ENCODE measurements at places on chromosomes 3 and 15. TPM values are rescaled to one million over a fixed set of nuclear protein-coding genes. Genes with fewer than 3 reads are reported as not detected.
A peak's percentile ranks its signal among the peaks of the same experiment; 100 is the strongest.

- no peak for ATAC-seq
Measured at GRCh38 chr15:75864213-75865059, 21.2 kb downstream of the UBE2Q2 start.

The CASR gene
- total RNA-seq = not detected

DNA sequence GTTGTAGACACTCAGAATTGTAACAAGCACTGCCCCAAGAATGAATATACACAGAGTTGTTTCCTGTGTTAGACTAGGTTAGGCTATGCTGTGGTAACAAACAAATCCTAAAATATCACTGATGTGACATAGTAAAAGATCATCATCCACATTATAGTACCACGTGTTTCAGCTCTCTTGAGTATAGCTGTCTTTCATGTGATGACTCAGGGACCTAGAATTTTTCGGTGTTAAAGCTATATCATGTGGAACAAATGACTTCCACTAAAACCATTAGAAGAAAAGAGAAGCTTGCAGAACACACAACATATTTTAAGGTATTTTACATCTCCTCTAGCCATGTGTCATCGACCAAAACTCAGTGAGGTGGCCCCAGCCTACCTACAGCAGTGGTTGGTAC, 307.9 kb upstream of the RBMS3 start:
- no peak for ATAC-seq

DNA sequence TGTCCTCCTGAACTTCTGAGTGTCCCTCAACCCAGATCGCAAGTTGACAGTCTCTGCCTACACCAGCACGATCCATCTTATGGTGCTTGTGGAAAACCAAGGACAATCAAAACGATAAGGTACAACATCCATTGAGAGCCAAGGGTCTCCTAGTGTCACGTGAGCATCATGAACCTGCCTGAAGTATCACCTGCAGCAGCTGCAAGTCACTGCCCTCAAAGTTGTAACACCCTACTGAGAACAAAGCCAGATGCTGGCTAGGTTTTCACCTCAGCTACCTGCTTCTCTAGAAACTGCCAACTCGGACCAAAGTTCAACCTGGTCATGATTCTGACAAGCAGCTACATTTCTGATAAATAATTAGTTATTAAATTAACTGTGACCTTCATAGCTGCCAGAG, 17.5 kb downstream of the C2CD4B start:
- no peak for ATAC-seq

DNA sequence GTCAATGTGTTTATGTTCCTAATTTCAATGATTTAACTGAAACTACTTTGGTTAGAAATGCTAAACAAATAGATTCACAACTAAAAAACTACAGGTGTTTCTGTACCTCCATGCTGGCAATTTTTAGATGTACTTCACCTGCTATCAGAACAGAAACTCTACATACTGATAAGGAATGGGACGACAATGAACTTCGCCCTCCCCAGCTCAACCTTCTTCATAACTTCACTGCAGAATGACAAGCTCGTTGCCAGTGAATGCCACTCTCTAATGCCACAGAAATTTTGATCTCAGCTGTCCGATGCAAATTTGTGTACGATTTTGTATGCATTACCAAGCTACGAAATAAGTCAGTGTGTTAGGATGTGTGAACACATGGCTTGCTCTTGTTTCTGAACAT, 133.4 kb downstream of the FOXP1 start:
- ATAC-seq = no peak

DNA sequence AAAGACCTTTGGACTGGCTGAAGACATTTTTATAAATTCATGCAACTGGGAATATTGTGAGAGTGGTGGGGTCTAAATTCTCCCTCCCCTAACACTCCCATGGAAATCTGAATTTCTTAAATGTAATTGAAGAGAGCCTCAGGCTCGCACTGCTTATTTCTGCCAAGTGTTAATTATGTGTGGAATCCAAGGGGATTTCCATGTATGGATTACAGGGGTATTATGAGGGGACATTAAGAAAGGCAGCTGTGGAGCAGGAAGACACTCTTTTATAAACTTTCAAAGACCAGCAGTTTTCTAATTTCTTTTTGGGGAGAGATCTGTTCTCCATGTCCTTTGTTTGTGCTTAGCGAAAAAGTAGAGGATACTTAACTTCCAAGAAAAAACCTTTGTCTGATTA, 152.1 kb upstream of the TBL1XR1 start:
- no peak for ATAC-seq

The FAM43A gene
- 23.4 TPM for total RNA-seq

DNA sequence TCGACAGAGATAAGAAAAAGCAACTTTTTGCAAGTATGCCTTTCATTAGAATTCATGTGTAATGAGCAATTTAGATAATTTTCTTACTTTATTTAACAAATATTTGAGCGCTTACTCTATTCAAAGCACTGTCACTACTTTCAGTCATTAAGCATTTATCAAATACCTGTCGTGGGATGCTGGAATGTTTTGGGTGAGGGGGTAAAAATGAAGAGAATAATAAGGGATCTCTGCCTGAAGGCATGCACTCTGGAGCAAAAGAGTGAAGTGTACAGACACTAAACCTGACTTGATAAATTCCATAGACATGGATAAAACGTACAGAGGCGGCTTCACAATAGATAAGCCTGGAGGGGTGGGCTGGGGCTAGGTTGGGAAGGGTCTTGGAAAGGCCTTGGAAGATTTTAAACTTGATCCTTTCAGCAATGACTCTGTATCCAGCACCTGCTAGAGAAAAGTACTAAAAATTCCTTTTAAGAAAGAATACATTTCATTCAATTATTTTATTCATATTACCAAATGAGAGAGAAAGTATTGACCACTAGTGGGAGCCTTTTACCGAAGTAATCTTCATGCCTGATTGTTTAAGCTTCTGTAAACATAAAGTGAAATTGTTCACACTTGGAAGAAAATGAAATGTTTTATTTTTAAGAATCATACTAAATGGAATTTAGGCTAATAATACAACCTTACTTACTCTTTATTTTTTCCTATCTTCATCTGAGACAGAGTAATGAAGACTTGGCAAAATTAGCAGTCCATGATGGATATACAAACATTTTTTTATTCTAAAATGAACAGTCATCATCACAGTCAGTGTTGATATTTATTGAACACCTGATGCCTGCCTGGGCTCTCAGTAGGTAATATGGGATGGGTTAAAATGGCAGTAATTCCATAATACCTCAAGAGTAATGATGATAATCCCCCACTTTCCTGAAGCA, 113.2 kb downstream of the PPP2R3A start:
- no peak for ATAC-seq

DNA sequence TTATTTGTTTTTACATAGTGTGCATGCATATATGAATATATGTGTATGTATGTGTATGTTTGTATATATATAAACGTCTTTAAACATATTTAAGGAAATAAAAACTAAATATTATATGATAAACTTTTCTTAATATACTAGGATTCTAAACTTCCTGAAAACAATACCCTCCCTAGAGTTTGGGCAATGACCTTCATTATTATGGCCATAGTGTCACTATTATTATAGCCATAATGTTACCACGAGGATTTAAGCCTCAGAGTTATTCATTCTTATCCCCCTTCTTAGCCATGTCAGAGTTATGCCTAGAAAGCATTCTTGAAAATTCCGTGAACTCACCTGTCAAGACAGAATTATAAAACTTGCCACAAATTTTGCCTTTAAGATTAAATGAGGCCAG, 335.5 kb downstream of the ERC2 start:
- ATAC-seq = no peak

The CISH gene
- 4.8 TPM for total RNA-seq

DNA sequence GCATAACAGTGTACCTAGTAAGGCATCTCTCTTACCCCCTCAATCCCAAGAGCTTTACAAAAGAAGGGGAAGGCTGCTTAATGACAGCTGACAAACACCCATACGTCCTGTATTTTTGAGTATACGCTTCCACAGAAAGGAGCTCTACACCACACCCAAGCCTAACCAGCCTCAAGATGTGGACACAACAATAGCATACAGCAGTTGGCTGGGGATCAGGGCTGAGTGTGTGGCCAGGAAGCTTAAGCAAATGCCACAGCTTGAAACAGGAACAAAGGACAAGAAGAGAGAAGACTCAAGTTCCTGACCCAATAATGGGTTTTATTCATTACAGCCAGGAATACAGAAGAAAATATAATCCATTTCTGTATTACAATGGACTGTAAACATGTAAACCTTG, 6.9 kb downstream of the HEXA start:
- peak; percentile 79 for ATAC-seq

- ATAC-seq = no peak
Measured at GRCh38 chr3:23302271-23302670, 99.1 kb downstream of the UBE2E2 start.

DNA sequence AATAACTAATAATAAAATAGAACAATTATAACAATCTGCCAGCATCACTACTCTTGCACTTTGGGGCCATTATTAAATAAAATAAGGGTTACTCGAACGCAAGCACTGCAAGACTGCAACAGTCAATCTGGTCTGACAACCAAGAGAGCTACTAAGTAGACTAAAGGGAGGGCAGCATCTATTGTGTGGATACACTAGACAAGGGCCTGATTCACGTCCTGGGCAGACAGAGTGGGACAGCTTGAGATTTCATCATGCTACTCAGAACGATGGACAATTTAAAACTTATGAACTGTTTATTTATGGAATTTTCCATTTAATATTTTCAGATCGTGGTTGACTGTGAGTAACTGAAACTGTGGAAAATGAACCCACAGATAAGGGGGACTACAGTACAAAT, 39.5 kb downstream of the TNIK start:
- no peak for ATAC-seq

The TRIP4 gene
- total RNA-seq = 22.1 TPM

The ZPLD1 gene
- not detected for total RNA-seq

The ZDHHC3 gene
- 72.3 TPM for total RNA-seq

The PPCDC gene
- total RNA-seq = 13.6 TPM

DNA sequence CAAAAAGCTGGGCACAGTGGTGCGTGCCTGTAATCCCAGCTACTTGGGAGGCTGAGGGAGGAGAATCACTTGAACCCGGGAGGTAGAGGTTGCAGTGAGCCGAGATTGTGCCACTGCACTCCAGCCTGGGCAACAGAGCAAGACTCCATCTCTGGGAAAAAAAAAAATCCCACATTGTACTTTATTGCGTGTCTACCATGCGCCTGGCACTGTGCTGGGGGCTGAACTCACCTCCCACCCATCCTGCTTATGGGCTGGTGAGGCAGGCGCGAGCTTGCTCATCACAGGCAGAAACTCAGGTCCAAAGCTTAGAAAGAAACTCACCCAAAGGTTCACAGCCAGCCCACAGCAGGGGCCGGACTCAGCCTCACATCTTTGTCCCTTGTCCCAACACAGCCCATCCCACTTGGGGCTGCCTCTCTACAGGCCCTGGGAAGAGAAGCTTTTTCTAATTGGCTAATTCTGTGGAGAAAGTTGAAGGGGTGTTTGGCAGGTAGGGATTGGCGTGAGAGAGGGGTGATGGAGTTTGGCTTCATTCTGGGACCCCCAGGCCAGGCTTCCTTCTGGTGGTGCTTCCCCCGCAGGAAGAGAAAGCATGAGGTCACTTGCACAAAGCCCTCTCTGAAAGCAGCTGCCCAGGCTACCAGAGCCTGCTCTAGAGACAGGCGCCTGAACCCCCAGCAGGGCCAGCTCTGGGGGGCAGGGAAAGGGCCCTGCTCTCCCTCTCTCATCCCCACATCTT, 122.6 kb upstream of the SMAD3 start:
- ATAC-seq = no peak

DNA sequence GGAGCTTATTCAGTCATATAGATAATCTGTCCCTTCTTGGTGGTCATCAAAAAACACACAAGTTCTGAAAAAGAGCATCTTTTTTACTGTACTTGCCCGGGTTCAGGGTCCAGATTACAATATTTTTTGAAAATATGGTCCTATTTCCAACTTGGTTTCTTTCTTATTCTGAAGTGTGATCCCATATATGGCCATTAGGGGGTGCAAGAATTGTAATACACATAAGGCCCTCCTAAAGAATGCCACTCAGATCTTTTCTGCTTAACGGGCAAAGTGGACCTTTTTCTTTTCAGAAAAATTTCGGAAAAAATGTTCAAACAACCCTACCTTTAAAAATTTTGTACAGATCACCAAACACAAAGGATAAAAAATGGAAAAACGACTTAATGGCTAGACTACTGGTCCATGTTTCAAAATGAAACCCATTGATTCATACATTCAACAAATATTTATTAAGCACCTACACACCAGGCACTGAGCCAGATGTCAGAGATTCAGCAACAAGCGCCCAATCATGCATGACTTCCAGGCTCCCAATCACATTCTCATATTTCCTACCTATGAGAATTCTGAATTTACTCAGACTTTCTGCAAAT, 102.0 kb upstream of the MYRIP start:
- no peak for ATAC-seq

DNA sequence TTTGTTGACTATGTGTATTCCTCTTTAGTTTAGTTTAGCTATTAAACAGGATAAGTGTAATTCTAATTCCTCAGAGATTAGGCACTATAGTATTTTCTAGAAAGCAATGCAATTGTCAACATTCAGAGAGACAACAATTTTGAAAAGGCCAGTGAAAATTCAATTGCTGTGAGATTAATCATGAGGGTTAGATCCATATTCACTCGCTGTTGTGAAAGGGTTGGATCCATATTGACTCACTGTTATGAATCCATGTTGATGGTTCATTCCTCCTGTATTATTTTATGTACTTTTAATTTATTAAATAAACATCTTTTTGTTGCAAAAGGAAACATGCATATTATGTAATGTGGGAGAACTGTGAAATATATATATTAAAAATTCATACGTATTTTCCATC, 641 bp downstream of the TRAT1 start:
- no peak for ATAC-seq

The RPUSD2 gene
- 5.3 TPM for total RNA-seq

- no peak for ATAC-seq
Measured at GRCh38 chr15:77720655-77721054, 87.9 kb upstream of the LINGO1 start.

DNA sequence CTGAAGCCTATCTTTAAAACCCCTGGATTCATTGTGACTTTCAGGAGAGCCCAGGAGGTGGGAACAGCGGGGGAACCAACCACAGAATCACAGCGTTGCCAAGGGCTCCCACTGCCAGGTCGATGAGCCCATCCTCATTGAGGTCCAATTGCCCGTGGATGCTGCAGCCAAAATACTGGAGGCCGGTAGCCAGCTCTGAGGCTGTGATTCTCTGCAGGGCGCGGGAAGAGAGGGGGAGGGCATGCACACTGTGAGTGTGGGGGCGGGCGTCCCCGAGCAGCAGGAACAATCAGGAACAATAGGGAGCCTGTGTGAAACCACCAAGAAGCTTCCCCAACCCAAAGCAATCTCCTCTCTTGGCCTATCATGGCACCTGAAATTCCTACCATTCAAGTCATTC, 53.4 kb downstream of the FEM1B start:
- no peak for ATAC-seq

DNA sequence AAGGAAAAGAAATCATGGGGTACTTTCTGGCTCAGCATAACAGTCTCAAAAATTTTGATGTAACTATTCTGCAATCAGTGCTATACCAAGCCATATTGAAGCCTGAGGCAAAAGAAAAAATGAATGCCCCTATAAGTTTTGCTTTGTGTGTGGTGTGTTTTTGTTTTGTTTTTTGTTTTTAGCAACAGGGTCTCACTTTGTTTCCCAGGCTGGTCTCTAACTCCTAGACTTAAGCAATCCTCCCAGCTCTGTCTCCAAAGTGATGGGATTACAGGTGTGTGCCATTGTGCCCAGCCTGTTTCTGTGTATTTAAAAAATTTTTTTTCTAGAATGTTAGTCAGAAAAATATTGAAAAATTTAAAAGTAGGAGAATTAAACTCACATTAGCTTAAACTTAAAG, 93.2 kb downstream of the ZNF280D start:
- no peak for ATAC-seq

The CLSTN2 gene
- 1.5 TPM for total RNA-seq

- ATAC-seq = no peak
Measured at GRCh38 chr15:31476236-31476810, 149.7 kb downstream of the KLF13 start.

- no peak for ATAC-seq
Measured at GRCh38 chr3:121552379-121552778, 6.6 kb upstream of the POLQ start.

Data from esophagus mucosa (tissue), 1 donor.